ENCODE measurements at places on chromosomes 7 and 10. TPM values are rescaled to one million over a fixed set of nuclear protein-coding genes. Genes with fewer than 3 reads are reported as not detected.

GRCh38 chr7:17155529-17155928, 142.9 kb upstream of the AHR start:
- DNase-seq: no peak

- no peak for DNase-seq
Measured at GRCh38 chr10:71623098-71623985, 96.2 kb downstream of the C10orf105 start.

DNA sequence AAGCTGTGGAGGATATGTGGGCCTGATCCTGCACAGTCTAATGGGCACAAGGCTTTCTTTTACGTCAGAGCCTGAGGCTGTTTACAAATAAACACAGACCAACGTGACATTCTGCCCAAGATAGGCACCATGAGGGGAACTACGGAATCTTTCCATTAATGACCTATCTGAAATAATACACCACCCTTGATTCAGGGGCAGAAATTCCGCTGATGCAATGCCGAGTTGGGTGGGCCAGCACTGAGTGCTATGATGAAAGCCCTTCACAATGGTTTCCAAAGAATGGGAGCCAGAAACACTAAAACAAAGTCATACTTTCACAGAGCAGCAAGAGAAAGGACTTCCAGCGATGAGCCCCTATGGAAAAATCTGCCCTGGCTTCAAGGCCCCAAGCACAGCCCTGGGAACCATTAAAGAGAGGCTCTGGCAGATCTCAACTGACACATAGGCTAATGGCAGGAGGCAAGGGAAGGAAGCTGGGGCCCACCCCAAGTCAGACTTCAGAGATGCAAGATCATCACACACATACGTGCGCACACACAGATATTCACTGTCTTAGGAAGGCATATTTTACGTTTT, 72.2 kb upstream of the DLX6 start:
- no peak for DNase-seq

DNA sequence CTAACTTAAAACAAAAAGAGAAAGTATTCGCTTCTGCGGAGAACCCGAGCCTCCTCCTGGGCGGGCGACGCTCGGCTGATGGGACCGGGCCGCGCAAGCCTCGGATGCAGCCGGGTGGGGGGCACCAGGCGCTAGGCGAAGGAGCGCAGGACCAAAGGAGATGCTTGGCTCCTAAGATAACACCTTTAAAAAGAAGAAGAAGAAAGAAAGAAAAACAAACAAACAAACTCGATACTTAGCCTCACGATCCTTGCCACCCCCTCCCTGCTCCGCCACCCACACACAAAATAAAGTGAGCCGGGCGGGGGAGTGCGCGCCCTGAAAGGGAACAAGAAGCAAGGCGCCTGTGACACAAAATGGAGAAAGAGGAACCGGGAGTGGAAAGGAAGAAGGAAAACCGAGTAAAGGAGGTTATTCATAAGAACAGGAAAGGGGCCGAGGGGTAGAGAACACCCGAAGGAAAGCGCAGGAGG, 34.0 kb upstream of the EBLN1 start:
- DNase-seq: peak; percentile 79

- DNase-seq: no peak
Measured at GRCh38 chr7:120442838-120443237, 169.9 kb downstream of the KCND2 start.

- DNase-seq: no peak
Measured at GRCh38 chr7:112784603-112785002, 5.6 kb downstream of the TMEM168 start.

Gene TMEM196
- polyA plus RNA-seq: not detected

Gene TSPAN15
- polyA plus RNA-seq: not detected

GRCh38 chr7:130489140-130489983, 2.5 kb upstream of the MEST start:
- DNase-seq: no peak

Gene HOGA1
- polyA plus RNA-seq: not detected

DNA sequence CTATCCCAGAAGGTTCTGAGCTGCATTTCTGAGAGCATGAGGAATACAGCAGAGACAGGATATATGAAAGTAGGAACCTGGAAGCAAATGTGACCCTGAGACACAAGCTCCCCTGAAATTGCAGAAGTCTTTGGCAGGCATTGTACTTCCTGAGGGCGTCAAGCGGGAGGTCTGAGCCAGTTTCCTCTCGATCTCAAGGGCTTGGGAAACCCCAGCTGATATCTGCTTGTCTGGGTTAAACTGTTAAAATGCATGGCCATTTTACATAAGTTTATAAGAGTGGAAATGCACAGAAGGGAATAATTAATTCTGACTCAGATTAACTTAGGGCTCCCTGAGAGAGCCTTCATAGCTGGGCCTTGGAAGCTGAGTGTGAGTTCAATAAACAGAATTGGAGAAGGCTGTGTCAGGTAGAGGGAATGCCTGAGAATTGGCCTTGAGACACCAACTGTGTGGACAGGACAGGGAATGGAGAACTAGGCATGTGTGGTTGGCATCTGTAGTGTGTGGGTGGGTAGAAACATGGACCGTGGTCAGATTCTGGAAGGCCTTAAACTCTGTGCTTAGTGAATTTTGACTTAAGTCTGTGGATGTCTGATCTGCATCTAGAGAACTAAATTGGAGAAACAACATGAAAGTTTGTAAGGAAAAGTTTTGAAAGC, 53.3 kb downstream of the WIPF3 start:
- DNase-seq: no peak

DNA sequence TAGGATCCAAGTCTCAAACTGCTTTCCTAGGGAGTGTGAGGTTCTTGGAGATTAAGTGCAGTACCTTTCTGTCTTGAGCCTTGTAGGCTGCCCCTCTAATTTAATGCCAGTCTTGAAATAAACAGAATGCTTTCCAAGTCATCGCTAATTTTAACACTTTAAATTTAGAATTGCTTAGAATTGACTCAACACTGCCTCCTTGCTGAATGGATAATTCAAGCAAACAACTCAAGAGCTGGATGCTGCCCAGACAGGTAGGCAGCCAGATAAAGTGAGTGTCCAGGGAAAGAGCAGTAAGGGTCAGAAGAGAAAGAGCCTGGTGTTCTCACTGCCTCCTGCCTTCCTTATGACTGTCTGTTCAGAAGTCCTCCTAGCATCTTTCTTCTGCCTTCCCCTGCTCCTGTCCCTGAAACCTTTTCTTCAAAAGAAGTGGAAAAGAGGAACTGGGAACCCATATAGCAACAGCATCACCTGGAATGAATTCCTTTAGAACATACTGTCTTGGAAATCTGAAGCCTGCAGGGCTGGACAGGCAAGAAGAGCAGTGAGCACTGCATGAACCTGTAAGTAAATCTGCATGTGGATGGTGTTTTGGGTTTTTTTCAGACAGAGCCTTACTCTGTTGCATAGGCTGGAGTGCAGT, 3.1 kb upstream of the GOT1 start:
- DNase-seq: no peak

Gene SYT15
- not detected for polyA plus RNA-seq

GRCh38 chr10:110867807-110868465, 3.8 kb upstream of the PDCD4 start:
- DNase-seq: no peak

DNA sequence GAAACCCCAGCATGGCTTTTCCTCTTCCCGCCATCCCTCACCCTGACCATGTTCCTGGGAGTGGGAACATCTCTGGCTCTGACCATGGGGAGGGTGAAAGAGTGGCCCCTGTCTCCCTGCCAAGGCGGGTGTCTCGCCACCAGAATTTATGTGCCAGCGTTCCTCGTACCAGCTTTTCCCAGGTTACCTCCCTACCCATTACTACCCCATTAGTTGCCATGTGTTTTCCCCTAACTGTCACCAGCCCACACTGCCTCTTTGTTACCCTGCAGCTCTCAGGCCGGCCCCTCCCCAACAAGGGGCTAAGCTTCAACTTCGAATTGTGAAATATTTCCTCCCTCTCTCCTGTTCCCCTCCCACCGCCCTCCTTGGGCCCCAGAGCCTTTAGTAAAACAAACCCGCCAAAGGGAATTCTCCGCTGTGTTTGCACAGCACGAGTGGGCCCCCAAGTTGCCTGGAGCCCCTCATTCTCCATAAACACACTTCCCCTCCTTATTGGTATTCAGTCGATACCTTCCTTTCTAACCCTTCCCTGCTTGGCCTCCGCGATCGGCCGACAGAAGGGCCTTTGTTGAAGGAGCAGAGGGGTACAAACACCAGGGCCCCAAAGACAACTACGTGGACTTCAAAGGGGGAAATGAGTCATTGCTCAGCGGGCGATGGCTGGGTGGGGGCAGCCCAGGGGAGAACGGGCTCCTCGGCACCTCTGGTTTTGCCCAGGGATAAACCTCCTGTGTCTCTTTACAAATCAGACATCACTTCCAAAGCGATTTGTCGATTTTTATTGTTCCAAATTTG, 45.5 kb downstream of the SLIT1 start:
- DNase-seq: no peak

GRCh38 chr7:64606385-64606784, 43.5 kb upstream of the ZNF680 start:
- DNase-seq: no peak

Gene CCDC172
- polyA plus RNA-seq: not detected

Gene PTPRN2
- polyA plus RNA-seq: 2.8 TPM

Gene ENTPD7
- 0.55 TPM for polyA plus RNA-seq

Gene EGR2
- polyA plus RNA-seq: 4.0 TPM

GRCh38 chr10:44295644-44296241, 89.2 kb downstream of the CXCL12 start:
- no peak for DNase-seq

GRCh38 chr7:131934452-131934851, 378.0 kb upstream of the PODXL start:
- DNase-seq: no peak

Gene PRDX3
- 63.0 TPM for polyA plus RNA-seq

DNA sequence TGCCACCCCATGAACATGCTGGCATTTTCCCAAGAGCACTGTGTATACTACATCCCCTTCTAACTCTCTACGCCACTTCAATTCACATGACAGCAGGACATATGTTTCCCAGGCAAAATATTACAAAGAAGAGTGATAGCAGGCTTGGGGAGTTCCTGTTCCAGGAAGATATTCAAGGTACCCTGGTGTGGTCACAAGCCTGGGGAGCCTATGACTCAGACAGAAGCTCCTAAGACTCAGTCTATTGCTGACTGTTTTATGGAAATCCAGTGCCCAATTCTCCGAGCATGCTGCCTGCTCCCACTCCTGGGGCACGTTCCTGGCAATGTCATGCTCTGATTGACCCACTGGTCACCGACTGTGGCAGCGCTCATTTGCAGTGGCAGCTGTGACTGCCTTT, 23.5 kb upstream of the ABLIM1 start:
- no peak for DNase-seq

- DNase-seq: no peak
Measured at GRCh38 chr7:77222065-77222464, 22.4 kb upstream of the FGL2 start.

DNA sequence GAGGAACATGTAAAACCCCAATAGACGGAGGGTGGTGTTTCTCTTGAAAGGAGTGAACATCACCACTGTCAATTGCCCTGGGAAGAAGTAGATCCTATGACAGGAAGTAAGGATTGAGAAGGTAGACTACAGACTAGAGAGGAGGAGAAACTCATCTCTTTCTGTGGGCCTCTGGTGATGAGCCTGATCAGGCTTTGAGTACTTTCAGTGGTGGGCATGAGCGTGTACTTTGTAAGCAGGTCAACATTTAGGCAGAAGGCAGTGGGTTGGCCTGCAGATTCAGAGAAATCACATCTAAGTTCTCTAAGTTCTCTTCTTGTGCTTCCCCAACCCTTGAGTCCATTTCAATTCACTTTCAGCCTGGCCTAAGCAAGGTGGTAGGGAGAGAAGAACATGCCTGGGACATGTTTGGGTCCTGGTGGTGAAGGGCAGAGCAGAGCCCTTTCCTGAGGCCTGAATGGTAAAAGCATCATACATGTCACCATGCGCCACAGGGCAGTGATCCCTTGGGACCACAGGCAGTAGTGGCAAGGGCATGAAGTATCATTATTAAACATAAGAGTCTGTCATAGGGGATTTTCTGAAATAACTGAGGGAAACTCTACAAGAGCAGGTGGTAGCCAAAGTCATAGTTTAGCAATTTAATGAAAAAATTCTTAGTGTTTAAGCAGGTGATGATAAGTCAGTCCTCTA, 56.4 kb upstream of the ANKRD1 start:
- no peak for DNase-seq
